Myocyte (in vitro differentiated cells): ENCODE measurements at places on chromosomes 3 and 15.

DNA sequence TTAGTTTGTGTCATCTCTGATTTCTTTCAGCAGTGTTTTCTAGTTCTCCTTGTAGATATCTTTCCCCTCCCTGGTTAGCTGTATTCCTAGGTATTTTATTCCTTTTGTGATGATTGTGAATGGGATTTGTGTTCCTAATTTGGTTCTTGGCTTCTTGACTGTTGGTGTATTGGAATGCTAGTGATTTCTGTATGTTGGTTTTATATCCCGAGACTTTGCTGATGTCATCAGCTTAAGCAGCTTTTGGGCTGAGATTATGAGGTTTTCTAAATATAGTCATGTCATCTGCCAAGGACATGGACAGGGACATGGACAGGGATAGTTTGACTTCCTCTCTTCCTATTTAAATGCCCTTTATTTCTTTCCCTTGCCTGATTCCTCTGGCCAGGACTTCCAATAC, 35.8 kb downstream of the MYO9A start:
- peak; percentile 27 for DNase-seq

GRCh38 chr15:33742800-33743199, 225.5 kb upstream of the CHRM5 start:
- peak; percentile 90 for DNase-seq

DNA sequence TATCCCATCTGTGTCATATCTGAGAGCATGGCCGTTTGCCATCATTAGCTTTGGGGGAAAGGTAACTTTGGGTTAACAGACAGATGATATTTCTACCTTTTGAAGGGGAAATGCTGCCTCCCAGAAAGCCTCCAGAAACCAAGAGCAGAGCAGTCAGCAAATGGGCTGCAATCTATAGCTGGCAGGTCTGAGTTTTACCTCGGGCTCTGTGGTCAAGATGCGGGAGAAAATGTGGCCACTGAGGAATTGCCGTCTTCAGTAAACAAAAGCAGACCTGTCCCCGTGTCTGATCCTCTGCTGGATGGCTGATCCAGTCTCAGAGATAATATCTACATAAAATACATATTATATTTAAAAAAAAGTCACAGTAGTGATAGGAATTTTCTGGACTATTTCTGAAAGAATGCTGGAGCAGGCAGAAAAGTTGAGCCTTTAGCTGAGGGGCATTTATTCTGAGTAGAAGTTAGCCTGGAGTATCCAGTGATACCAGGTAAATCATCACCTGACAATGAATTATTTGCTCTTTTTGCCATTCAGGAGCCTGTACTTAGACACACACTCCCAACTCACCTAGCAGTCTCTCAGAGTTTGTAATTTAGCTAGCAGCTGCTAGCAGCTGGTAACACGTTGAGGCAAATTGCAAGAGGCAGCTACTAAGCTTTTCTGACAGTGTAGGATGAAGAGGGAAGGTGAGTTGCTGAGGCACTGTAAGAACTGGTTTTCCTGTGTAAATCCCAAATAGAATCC, 285.3 kb upstream of the RARB start:
- no peak for DNase-seq

- DNase-seq = no peak
These were observed 33.7 kb downstream of the FBLN2 start for GRCh38 chr3:13582366-13583250.

DNA sequence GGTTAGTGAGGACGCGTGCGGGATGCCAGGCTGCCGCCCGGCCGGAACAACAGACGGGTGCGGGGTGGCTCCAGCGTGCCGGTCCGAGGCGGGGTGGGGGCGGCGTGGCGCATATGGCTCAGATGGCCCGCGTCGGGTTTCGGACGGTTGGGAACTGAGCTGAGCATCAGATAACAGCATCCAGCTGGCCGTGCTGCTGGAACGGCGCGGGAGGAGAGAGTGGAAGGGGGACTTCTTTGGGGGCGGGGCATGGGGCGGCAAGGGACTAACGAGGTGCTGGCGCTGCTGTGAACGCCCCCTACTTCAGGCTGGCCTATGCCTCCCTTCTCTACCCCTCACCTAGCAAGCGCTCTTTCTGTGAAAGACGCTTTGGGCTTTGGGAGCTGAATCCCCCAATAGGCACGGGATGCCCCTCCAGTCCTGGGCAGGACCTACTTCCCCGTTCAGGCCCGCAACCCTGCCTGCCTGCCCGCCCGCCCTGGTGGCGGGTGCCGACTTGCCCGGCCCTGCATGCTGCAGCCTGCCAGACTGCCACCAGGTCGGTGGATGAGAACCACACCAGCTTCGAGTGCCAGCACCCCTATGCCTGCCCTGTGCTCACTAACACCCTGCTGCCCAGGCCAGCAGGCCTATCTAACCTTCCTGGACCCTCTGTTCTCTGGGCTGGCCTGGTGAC, 542 bp downstream of the INKA1 start:
- DNase-seq = peak; percentile 66
